ENCODE measurements at places on chromosomes 2 and 18.

GRCh38 chr2:114007436-114007835 lies 117.5 kb downstream of the ACTR3 start:
- DNase-seq, result no peak

DNA sequence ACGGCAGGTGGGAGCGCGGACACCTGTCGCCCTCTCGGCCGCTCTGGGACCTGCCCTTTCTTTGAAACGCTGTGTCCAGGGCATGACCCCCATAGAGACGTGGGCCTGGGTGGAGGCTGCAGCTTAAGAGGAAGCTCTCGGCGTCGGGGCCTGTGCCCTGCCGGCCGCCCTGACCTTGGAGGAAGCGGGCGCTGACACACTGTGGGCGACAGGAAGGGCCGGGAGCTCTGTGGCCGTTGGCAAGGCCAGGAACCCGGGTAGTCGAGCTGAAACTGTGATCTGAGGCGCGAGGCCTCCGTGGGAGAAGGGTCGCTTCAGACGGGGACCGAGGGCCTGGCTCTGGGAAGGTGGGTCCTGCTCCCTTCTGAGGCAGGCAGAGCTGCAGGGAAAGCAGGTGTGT lies 28.2 kb downstream of the KCNG2 start:
- no peak for DNase-seq

DNA sequence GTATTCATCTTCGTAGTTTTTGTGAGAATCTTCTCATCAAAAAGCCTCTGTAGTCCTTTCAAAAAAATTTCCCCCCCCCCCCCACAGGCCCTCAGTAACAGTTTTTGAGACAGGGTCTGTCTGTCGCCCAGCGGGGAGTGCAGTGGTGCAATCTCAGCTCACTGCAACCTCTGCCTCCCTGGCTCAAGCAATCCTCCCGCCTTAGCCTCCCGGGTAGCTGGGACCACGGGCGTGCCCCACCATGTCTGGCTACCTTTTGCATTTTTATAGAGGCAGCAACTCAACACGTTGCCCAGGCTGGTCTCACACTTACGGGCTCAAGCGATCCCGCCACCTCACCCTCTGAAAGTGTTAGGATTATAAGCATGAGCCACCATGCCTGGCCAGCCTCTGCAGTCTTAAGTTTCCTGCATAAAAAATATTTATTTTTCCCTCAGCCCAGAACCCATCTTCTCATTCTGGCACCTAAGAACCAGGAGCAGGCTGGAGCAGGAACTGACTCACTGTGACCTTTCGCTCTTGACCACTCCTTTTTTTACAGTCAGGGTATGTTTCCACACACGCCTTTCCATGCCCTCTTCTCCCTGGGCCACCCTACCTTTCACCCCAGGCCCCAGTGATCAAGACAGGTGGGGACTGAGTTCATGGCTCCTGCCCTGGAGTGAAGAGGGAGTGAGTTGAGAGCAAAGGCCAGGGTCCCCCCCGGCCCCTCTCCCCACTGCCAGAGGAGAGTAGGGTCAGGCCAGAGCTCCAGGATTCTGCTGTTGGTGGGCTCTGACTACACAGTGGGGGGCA lies 32.5 kb upstream of the NT5DC4 start:
- DNase-seq, result no peak

DNA sequence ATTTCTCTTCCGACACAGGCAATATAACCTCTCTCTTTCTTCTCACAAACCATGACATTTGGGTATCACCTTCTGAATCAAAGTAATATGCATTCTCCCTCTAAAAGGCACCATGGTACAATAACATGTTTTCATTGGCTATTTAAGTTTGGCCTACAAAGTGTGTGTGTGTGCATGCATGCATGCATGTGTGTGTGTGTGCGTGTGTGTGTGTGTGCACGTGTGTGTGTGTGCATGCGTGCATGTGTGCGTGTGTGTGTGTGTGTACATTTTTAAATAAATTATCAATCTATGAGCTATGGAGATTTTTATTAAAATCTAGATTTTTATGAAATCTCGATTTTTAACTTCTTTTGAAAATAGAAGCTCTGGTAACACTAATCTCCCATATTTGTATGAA lies 745.3 kb upstream of the ZEB2 start:
- DNase-seq, result no peak

- no peak for DNase-seq
Observed at GRCh38 chr2:2044269-2045057, 286.6 kb downstream of the MYT1L start.

DNA sequence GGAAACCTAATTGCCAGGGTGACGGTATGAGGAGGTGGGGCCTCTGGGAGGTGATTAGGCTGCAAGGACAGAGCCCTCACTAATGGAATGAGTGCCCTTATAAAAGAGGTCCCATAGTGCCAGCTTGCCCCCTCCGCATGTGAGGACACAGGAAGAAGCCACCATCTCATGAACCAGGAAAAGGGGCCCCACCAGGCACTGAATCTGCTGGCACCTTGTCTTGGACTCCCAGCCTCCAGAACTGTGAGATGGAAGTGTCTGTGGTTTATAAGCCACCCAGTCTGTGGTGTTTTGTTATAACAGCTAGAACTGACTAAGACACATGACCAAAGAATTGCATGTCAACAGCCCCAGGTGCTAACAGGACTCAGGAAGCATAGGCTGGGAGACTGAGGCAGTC lies 214.3 kb downstream of the MGAT5 start:
- no peak for DNase-seq

GRCh38 chr2:192151853-192152252 lies 42.9 kb downstream of the TMEFF2 start:
- DNase-seq, result no peak

GRCh38 chr18:62537946-62538345 lies 15.1 kb downstream of the ZCCHC2 start:
- no peak for DNase-seq

DNA sequence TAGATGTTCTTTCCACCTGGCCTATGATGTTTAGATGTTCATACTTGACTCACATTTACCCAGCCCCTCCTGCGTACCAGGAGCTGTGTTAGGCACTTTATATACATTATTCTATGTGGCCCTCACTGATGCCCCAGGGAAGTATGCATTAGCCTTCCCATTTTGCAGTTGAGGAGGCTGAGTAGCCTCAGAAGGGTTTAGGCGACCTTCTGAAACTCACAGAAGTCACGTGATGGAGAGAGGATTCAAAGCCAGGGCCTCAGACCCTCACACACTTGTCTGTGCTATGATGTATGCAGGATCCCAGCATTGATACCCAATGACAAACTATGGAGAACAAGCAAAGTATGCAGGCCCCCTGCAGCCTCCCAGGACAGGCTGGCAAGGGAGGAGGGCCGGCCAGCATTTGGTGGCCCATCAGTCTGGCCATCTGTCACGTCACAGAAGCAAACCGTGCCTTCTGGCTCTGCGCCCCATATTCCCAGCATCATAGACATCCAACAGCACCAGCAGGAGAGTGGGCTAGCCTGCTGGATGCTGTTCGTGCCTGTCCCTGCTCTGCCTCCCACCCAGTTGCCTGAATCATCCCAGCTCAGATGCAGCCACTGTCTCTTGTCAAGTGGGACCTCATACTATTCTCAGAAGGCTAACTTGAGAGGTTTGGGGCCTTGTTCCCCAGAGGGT lies 33.6 kb downstream of the EHD3 start:
- DNase-seq, result no peak

GRCh38 chr2:149076863-149077412 lies 38.4 kb downstream of the LYPD6B start:
- DNase-seq, result no peak
